ENCODE measurements at places on chromosomes 3 and 15. TPM values are rescaled to one million over a fixed set of nuclear protein-coding genes. Genes with fewer than 3 reads are reported as not detected.

The ZDHHC23 gene
- total RNA-seq: 3.2 TPM

The CACNA2D3 gene
- 0.08 TPM for total RNA-seq

GRCh38 chr3:13198264-13198879 is 125.1 kb upstream of the IQSEC1 start:
- DNase-seq: no peak

DNA sequence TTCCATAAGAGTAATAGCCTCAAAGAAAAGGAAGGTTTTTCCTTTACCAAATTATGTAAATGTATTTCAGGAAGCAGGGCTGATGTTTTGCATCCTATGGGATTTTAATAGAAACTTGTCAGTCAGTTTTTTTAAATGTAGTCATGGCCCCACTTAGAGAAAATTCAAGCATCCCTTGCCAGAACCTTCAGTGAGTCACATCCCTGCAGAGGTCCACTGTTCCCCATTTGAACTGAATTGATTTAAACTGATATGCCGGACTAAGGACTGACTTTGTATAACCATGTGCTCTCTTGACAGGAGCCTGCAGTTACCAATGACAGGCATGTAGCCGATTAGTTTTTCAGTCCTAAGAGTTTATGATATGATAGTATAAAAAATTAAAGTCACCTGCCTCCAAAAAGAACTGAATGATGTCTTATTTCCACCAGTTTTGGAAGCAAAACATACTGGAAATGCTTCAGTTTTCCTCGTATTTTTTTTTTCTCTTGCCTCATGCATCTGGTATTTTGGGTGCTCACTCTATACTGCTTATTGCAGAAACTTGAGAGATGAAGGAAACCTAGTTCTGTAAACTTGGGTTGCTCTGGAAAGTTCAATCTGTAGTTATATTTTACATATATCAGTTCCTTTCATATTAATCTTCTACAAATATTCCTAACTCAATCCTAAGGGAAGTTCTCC is 30.7 kb downstream of the LRTM1 start:
- no peak for DNase-seq

Data from CD4-positive, alpha-beta T cell (primary cell).